ENCODE measurements at places on chromosomes 6 and 20.

- no peak for DNase-seq
Observed at GRCh38 chr6:8530785-8531435, 95.6 kb upstream of the SLC35B3 start.

DNA sequence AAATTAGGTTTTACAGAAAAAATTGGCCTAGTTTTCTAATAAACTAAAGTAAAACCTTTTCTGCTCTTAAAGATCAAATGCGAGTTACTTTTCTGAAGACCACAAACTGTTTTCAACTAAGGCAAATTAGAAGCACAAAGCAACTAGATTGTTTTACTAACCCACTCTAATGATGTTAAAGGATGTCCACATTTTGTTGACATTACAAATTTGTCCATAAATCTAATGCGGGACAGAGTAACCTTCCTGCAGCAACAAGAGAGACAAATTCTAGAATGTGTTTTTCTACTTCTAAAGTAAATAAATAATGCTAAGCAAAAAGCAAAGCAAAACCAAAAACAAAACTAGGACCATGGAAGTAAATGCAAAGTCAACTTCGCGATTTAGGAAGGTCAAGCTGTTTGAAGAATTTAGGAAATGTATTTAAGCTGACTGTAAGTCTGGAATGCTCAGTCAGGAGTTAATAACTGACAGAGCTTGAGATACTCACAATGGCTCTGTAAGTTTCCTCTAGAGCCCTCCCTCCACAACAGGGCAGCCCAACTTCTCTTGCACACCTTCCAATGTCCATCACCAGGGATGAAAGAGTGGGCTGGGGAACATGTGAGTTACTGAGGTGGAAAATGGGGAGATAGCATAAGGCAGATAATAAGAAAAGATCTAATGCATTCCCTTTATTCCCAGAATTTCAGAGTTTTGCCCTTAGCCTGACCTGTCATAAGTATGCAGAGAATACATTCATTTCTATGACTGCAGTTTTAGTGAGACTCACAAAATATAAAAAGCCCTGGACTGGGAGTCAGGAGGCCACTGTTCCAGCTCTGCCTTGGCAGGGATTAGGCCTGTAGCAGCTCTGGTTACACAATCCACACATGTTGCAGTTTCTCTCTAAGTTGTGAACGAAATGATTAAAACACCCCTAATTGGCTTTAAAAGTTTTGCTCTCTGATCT, 158.8 kb downstream of the FOXA2 start:
- no peak for DNase-seq

- no peak for DNase-seq
Observed at GRCh38 chr20:21564127-21564773, 50.4 kb upstream of the NKX2-2 start.

- DNase-seq, result no peak
Observed at GRCh38 chr20:41256516-41256915, 61.0 kb downstream of the ZHX3 start.

DNA sequence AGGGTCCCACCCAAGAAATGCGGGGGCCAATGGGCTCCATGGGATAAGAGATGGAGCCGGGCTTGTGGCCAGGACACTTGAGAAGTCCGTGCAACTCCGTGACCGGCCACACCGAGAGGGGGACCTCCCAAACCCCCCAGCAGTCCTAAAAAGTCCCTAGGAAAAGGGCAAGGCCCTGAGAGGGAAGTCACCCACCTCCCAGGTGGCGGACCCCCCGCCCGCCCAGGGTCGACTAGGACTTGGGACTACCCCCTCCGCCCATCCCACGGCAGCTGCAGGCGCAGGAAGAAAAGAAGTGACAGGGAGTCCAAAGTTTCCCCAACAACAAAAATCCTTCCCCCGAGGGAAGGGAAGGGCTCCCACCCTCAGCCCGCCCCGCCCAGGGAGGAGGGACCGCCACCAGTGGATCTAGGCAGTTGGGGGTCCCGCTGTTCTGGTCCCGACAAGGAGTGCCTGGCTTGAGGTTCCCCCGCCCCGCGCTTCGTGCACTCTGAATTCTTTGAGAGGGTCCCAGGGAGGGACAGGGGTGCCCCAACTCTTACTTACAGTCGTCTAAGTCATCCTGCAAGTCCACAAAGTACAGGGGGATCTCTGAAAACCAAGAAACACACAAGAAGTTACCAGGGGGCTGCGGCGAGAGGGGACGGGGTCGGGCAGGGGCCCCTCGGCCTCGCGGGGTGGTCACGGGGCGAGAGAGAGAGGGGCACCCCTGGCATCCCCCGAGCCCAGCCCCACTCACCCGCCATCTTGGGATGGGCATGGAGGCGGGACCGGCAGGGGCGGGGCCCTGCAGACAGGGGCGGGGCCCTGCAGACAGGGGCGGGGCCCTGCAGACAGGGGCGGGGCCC, 611 bp upstream of the RAB22A start:
- no peak for DNase-seq

- no peak for DNase-seq
Observed at GRCh38 chr6:146620655-146621054, 21.9 kb downstream of the ADGB start.

- DNase-seq, result no peak
Observed at GRCh38 chr6:44029444-44030185, 97.6 kb downstream of the MRPL14 start.

GRCh38 chr6:89356642-89357170, 4.2 kb upstream of the UBE2J1 start:
- DNase-seq, result no peak

DNA sequence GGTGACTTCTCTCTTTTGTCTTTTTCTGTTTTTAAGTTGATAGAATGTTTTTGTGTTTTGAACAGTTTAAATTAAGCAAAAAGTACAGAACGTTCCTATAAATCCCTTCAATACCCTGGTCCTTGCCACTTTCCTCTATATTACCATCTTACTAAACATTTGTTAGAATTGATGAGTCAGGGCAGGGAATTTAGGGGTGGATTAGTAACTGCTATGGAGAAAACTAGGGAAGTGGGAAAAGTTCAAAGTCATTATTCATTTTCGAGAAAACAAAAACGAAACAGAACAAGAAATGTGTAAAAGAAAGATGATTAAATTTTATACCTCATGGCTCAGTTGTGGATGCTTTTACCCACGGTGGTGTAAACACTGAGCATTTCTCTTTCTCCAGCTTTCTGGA, 240.4 kb upstream of the SULF2 start:
- no peak for DNase-seq

- no peak for DNase-seq
Observed at GRCh38 chr6:48057601-48058000, 53.4 kb downstream of the PTCHD4 start.

GRCh38 chr6:3534599-3534998, 77.7 kb upstream of the SLC22A23 start:
- DNase-seq, result no peak

DNA sequence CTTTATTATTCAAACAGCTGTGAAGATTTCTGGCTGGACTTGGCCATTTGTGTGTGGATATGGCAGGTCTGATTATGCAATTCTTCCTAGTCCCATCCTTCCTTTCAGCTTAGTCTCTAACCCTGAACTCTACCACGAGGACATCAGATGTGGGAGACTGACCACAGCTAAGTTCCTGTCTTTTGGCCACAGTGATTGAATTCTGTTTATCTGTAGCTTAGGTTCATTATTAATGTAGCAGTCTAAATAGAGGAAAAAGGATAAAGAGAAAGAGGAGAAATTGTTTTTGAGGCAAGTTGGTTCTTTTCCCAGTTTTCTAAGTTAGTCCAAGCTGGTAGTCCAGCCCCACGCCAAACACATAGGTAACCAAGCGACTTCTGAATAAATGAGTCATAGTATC, 598.9 kb downstream of the RFPL4B start:
- DNase-seq, result no peak

DNA sequence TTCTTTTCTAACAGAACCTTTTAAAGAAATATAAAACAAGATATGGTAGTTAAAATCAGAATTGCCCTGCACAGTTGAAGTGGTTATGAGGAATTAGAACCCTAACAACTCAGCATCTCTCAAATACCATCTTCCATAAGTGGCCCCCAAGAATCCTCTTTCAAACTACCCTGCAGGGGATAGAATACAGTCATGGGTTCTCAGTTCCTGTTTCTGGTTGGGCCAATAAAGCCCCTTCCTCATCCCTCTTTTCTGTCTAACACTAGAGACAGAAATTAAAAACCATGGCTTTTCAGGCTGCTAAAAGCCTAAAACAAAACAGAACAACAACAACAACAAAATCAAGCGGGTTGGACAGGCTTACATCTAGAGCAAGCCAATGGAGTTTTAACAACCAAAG, 6.7 kb upstream of the LCA5 start:
- DNase-seq, result no peak

DNA sequence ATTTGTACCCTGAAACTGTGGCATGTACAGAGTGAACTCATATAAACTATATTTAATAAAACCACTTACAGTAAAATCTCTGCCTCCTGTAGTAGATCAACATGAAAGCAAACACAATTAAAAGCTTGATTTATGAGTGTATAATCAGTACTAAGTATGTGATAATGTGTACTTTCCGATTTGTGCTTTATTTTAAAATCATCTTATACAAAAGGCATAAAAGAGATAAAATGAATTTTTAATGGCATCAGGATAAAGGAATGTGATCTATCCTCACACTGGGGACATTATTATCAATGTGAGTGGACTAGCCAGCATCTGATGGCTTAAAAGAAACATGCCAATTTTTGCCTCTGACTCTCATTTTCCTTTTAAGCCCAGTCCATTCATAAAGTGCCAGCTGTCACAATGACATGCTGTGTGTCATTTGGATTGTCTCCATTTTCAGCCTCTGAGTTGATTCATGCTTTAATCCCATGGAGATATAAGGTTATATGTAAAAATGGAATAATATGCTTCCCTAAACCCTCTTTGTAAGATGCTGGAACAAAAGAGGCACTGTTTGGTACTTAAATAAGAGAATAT, 831.6 kb upstream of the EYS start:
- no peak for DNase-seq

DNA sequence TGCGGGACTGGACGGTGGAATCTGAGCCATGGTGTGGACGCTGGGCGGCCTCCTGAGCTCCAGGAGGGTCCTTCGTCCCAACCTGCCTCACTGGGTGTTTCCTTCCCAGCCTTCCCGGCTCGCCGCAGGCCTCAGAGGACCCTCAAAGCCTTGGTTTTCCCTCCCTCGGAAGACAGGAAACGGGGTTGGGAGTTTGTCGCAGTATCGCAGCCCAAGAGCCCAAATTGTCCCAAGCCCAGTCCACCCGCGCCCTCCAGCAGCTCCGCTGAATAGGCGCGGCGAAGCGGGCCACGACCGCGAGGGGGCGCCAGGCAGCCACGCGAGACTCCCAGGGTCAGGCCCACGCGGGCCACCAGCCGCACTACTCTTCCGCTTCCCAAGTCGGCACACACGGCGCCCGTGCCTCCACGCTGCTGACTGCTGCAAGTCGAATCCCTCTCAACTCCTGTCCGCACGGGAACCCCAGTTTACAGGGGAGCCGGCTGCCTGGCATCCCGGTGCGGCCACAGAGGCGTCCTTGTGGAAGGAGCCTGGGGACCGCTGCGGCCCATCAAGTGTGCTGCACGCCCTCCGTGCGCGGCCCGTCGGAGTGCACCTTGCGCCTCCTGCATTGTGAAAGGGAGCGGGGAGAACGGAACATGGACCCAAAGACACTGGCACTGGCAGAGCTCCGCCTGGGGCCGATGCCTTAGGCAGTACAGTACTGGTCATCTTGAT, 40.4 kb upstream of the HMGA1 start:
- DNase-seq, result peak; percentile 70

GRCh38 chr6:161584051-161584450, 310.2 kb upstream of the AGPAT4 start:
- DNase-seq, result no peak

DNA sequence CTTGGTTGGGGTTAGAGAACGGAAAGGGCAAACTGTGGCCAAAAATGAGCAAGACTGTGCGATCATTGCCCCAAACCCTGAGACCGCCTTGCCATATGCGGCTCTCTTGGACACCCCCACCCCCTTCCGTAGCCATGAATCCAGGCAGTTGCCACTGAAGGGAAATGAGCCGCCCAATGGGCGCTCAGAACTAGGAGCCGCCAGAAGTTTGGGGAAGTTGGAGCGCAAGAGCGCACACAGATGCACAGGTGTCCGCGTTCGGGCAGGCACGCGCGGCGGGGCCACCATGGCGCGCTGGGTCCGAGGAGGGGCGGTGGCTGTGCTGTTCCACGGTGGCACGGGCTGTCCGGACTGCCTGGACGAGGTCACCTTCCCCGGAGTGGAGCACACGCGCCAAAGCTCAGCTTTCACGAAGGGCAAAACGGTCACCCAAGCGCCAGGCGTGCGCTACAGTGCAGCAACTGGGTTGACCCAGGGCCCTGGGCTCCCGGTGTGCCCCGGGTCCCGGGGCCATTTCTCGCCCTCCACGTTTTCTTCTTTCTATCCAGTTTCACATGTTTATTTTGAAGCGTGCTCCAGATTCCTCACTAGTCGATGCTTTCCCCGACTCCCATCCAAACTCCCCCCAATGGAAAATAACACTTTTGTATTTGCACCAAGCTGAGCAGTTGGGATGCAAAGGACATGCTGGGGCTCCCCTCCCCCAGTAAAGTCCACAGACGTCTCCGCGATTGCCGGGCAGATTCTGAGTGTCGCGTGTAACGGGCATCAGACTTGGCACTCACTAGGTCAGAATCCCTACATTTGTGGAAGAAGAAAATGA, 906 bp upstream of the PDE10A start:
- DNase-seq, result peak; percentile 18

DNA sequence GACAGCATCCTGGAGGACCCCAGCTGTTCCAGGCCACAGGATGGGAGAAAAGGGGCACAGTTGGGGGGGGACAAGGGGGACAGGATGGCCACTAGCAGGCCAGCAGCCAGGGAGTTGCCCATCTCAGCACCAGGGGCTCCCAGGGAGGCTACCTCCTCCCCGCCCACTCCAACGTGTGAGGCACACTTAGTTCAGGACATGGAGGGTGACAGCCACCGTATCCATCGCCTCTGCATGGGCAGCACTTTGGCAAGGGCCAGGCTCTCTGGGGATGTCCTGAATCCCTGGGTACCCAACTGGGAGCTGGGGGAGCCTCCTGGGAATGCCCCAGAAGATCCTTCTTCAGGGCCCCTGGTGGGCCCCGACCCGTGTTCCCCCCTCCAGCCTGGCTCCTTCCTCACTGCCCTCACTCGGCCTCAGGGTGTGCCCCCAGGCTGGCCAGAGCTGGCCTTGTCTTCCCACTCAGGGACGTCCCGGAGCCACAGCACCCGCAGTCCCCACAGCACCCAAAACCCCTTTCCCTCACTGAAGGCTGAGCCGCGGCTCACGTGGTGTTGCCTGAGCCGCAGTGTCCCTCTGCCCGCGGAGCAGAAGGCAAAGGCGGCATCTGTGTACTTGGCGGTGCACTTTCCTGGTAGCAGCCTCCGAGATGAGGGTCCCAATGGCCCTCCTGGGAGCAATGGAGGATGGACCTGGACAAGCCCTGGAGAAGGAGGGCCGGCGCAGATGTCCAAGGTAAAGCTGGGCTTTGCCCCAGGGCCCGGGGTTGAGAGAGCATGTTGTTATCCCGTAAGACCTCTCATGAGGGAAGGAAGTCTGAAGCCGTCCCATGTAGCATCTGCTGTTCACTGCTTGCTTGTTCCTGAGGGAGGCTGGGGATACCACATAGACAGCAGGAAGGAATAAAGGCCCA, 30.7 kb downstream of the ZNF831 start:
- no peak for DNase-seq
